Stimulated activated CD8-positive, alpha-beta memory T cell treated with anti-CD3 and anti-CD28 coated beads, Interleukin-2, amount 100 ng/mL, for 1 hour (primary cell): ENCODE measurements at places on chromosomes 3 and 15.

DNA sequence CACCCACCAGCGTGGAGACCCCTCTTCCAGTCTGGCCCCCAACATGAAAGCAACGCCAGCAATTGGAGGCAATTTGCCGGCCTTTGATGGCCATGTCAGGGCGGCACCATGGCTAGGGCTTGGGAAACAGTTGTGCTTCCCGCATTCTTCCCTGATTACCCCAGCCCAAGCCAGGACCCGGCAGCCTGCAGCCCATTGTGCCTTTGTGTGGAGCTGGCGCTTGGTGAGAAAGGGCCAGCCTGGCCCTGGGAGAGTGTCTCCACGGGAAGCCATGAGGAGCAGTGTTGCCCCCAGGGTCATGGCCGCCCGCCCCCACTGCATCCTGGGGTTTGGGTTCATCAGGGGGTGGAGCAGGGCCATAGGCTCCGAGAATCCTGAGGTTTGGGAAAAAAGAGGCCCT is 66.0 kb downstream of the DNAJB8 start:
- no peak for DNase-seq

DNA sequence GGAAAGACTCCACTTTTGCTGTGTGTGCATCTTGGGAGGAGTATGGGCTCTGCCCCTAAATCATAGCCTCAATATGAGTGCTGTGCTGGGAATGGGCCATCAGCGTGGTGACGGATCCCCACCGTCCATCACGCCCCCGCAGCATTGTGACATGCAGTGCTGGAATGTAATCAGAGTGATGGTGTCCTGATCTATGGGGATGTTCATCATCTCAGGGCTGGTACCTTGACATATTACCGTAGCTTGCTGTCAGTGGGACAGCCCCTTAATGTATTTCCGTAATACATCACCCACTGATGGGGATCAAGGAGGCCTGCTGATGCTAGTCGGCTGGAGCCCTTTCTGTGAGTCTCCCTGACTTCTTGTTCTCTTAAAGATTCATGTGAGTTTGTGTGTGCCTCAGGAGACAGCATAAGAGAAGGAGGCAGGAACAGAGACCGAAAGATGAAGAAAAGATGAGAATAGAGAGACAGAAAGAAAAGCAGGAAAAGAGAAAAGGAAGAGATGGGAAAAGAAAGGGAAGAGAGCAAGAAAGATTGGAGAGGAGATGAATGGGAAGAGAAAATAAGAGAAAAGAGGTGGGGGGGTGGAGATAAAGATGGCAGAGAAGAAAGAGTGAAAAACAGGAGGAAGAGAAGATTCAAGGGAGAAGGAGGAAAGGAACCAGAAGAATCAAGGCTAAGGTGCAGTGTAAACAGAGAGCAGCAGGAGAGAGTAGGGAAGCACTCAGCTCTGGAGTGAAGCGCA is 183.7 kb downstream of the RPLP1 start:
- DNase-seq = no peak

DNA sequence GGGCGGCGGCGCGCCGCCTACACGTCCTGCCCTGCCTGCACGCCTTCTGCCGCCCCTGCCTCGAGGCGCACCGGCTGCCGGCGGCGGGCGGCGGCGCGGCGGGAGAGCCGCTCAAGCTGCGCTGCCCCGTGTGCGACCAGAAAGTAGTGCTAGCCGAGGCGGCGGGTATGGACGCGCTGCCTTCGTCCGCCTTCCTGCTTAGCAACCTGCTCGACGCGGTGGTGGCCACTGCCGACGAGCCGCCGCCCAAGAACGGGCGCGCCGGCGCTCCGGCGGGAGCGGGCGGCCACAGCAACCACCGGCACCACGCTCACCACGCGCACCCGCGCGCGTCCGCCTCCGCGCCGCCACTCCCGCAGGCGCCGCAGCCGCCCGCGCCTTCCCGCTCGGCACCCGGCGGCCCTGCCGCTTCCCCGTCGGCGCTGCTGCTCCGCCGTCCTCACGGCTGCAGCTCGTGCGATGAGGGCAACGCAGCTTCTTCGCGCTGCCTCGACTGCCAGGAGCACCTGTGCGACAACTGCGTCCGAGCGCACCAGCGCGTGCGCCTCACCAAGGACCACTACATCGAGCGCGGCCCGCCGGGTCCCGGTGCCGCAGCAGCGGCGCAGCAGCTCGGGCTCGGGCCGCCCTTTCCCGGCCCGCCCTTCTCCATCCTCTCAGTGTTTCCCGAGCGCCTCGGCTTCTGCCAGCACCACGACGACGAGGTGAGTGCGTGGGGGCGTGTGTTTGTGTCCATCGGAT is 602 bp downstream of the TRIM71 start:
- no peak for DNase-seq

DNA sequence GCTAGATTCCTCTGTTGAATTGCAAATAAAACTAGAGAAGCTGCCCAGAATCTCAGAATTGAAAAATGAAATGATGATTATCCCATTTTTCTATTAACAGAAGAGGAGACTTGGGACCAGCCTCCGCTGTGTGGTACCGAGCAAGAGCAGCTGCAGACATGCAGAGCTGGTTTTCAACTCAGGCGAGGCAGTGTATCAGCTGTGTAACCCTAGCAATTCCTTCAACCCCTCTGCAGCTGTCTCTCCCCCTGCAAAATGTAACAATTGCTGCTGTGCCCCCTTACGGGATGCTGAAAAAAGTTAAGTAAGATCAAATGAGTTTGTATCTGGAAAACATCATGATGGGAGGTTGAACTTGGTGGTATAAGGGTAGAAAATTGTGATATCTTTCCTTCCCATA is 98.5 kb upstream of the C3orf80 start:
- no peak for DNase-seq

DNA sequence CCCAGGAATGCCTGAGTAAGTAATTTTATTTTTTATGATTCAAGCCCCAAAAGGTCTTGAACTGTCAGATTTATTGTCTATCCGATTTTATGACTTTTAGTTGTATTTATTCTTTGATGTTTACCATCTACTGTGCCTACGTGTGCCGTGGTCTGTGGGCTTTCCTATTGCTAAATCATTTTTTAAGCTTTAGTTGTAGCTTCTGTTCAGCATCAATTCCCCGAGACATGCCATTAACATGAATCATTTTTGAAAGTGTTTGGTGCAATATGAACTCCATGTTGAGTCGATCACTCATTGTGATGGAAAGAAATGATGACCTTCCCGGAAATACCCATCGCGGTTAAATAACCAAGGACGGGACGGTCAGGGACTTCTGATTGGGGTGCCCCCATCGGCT is 268.7 kb upstream of the THRB start:
- no peak for DNase-seq

DNA sequence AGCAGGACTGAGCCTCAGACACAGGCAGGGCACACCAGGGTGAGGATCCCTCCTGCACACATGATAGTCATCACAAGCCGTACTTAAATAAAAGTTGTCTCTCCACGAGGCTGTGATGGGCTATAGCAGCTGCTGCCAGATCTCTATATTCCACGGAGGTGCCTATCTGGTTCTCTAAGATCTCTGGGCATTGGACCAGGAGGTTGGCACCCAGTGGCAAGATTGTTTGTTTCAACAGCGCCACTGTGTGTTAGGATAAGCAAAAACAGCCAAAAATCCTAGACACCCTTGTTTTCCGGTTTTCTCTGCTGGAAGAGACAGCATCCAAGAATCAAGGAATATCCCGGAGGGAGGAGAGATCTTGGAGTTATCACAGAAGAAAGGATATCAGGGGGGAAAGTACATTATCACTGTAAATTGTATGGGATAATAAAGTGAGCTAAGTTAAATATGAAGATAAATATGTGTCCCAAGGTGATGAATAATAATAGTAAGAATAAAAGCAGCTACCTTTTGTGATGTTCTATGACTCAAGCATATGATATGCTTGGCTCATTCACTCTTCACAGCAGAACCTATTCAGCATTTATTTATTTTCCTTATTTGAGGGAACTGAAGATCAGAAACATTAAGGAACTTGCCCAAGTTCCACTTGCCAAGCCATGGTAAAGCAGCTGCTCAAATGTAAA is 90.6 kb upstream of the AKAP13 start:
- no peak for DNase-seq

GRCh38 chr3:51401735-51402134 is 10.7 kb downstream of the RBM15B start:
- DNase-seq = no peak

GRCh38 chr15:73751899-73752805 is 999 bp downstream of the INSYN1 start:
- no peak for DNase-seq

- no peak for DNase-seq
Observed at GRCh38 chr3:23067116-23067515, 136.0 kb upstream of the UBE2E2 start.

GRCh38 chr3:11907667-11908660 is 61.3 kb upstream of the TAMM41 start:
- DNase-seq = no peak

- DNase-seq = no peak
Observed at GRCh38 chr3:23308986-23309625, 106.0 kb downstream of the UBE2E2 start.

GRCh38 chr3:184539801-184540435 is 21.7 kb upstream of the EPHB3 start:
- DNase-seq = no peak

DNA sequence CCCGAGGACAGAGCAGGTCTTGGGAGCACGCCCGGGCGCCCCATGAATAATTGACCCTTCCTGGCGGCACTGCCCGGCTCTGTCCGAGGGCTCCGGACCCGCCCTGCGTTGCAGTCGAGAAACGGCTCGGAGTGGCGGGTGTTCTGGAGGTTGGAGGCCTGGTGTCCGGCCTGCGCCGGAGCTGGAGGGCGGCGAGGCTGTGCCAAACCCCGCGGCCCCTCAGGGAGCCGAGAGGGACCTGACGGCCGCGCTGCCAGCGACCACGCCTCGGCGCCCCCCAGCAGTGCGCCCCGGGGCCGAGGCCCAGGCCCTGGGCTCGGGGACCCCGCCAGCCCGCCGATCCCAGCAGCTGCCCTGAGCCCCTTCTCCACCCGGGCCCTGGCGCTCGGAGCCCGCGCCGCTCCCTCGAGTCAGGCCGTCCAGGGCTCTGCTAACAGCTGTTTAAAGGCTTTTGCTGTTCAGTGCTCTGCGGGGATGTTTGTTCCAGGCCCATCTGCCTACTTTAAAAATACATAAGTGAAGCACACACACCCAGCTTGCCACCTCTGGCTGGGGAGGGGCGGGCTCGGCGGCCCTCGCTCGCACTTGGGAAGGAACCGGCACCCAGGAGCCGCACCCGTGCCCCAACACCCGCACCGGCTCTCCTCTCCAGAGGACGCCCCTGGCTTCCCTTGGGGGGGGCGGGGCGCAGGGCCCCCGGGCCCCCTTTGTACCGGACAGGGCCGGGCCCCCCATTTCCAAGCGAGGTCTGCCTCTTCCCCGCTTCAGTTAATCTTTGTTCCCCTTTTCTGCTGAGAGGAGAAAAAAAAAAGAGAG is 730 bp upstream of the ZNF710 start:
- no peak for DNase-seq

GRCh38 chr3:72069543-72069942 is 284.6 kb upstream of the PROK2 start:
- no peak for DNase-seq

DNA sequence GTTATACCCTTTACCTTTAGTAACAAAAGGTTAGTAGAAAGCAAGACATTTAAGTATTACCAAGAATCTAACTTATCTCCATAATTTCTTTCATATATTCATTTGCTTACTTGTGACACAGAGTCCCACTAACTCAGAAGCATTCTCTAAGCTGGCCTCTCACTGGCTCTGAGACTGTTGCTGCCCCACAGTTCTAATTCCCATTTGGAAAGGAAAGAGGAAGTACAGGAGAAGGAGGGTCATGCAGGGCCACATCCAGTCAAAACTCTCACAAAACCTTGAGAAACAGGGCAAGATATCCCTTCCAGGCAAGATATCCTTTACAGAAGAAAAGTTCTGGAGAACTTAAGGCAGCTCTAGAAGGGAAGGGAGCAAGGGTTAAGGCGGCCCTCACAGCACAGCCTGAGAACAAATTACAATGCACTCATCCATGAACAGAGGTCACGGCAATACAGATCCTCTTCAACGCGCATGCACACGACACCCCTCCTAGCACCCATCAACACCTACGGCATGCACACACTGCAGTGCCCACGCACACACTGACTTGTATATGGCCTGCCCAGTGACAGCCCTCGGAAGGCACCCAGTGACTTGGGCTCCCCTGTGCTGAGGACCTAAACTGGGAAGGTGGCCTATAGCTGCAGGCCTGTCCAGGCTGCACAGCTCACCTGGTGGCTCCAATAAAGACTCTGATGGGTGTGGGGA is 13.0 kb upstream of the MYO5C start:
- no peak for DNase-seq

- DNase-seq = no peak
Observed at GRCh38 chr15:85400606-85401005, 20.2 kb downstream of the AKAP13 start.
